Stimulated activated CD8-positive, alpha-beta memory T cell treated with anti-CD3 and anti-CD28 coated beads, Interleukin-4, amount 100 ng/mL, for 1 hour (primary cell): ENCODE measurements at places on chromosomes 3 and 15.

DNA sequence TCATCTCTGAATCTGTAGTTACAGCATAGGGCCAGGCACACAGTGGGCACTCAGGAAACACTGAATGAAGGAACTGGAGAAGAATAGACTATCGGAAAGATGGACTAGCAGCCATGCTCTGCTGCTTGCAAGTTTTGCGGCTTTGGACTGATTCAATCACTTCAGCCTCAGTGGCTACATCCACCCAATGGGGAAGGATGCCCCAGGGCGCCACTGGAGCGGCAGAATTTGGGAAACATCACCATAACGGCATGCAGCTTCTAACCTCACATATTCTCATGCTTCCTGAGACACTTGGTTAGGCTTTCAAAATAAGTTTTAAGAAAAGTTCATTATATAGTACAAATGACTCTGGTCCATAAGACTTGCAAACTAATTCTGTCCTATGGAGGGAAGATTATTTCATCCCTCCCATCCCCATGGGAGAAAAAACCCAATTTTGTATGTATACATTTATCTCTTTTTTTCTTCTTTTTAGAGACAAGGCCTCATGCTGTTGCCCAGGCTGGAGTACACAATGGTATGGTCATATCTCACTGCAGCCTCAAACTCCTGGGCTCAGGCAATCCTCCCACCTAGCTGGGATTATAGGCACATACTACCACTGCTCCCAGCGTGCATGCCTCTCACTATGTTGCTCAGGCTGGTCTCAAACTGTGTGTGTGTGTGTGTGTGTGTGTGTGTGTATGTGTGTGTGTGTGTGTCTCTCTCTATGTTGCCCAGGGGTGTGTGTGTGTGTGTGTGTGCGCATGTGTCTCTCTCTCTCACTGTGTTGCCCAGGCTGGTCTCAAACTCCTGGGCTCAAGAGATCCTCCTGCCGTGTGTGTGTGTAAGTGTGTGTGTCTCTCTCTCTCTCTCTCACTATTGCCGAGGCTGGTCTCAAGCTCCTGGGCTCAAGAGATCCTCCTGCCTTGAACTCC lies 4.1 kb upstream of the FANCD2 start:
- DNase-seq: no peak

GRCh38 chr3:62678841-62679240 lies 196.4 kb downstream of the CADPS start:
- no peak for DNase-seq

- DNase-seq: no peak
Observed at GRCh38 chr3:5430701-5431100, 243.2 kb downstream of the EDEM1 start.

DNA sequence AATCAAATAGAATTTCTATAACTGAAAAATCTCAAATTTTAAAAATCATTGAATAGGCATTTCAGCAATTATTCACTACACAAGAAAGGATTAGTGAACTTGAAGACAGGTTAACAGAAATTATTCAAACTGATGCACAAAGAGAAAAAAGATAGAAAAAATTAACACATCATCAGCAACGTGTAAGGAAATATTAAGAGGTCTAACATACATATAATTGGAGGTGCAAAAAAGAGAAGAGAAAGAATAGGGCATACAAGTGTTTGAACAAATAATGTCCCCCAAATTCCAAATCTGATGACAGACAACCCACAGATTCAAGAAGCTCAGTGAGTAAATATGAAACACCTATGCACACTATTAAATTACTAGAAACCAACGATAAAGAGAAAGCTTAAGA lies 57.1 kb downstream of the FBXL2 start:
- DNase-seq: no peak

DNA sequence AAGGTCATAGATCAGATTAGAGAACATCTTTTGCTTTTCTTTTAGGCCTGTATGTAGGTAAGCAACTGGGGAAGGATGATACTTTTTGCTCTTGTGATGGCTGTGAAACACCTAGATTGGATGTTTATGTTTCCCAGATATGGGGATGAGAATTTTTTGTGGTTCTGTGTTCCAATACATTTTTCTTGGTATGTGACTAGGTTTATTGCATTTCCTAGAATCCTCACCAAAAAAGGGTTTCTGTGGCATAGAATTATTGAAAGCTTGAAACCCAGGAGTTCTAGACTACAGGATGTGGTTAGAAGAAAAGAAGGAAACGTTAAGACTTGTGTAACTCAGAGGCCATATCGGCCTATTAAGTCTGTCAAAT lies 25.8 kb downstream of the OXNAD1 start:
- DNase-seq: no peak
